ENCODE measurements at places on chromosomes 16 and 17. TPM values are rescaled to one million over a fixed set of nuclear protein-coding genes. Genes with fewer than 3 reads are reported as not detected.

DNA sequence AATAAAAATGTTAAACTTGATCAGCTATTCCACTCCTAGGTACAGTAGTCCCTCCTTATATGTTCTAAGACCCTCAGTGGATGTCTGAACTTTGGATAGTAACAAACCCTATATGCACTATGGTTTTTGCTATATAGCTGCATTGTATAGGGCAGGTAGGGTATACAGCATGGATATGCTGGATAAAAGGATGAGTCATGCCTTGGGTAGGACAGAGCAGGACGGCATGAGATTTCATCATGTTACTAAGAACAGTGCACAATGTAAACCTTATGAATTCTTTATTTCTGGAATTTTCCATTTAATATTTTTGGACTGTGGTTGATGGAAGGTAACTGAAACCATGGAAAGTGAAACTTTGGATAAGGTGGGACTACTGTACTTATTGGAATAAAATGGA, 235.1 kb downstream of the CEP112 start:
- no peaks in the 10 kb centered on the region for H3K4me1 ChIP-seq
- no peaks in the 10 kb centered on the region for H3K36me3 ChIP-seq
- H3K27ac ChIP-seq, result no peak overlapping the region

DNA sequence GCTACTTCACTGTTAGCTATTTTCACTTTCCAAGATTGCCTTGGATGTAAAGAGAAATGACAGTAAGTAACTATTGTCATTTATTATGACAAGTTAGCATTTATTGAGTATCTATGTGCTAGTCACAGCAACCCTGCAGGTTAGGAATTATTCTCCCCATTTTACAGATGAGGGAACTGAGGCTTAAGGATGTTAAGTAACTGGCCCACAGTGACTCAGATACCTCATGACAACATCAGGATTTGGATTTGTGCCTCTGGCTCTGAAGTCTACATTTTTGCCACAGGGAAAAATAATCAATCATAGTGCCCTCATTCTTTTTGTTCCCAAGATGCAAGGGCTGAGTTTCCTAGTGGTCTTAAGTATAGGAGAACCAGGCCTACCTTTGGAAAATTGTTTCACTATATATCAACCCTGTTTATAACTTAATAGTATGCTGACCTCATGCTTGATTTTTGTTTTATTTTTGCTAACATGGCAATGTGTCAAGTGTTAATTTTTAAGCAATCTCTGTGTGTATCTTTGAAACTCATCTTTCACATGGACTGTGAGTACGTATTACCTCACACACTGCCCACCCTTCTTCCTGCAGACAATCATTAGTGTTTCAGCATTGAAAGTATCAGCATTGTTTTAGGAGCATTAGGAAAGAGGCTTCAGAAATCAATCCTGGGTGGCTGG, 105.0 kb downstream of the TANGO6 start:
- H3K4me1 ChIP-seq, result no peaks in the 10 kb centered on the region
- H3K27me3 ChIP-seq, result no peaks in the 10 kb centered on the region
- no peak overlapping the region for H3K27ac ChIP-seq
- H3K36me3 ChIP-seq, result peaks cover 28% of the 10 kb centered on the region

DNA sequence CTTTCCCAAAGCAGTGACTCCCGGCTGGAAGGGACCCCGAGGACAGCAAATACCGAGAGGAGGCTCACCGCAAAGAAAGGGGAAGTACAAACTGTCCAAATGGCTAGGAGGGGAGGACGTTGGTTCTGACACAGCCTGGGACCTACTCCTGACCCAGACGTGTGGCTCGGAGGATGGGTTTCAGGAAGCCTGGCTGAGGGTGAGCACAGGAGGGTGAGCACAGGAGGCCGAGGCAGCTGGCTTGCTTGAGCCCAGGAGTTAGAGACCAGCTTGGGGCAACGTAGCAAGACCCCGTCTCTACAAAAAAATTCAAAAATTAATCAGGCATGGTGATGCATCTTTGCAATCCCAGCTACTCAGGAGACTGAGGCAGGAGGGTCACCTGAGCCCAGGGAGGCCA, 83.2 kb downstream of the C16orf78 start:
- no peak overlapping the region for H3K27ac ChIP-seq
- DNase-seq, result no peak
- no peaks in the 10 kb centered on the region for H3K27me3 ChIP-seq
- H3K36me3 ChIP-seq, result no peaks in the 10 kb centered on the region
- H3K4me3 ChIP-seq, result no peak overlapping the region
- H3K4me1 ChIP-seq, result peaks cover 8% of the 10 kb centered on the region

GRCh38 chr16:50002190-50002589, 22.8 kb upstream of the CNEP1R1 start:
- peaks cover 1% of the 10 kb centered on the region for H3K4me1 ChIP-seq
- H3K27ac ChIP-seq, result no peak overlapping the region
- H3K36me3 ChIP-seq, result peaks cover 1% of the 10 kb centered on the region
- peaks cover 19% of the 10 kb centered on the region for H3K27me3 ChIP-seq
- no peak overlapping the region for H3K4me3 ChIP-seq

DNA sequence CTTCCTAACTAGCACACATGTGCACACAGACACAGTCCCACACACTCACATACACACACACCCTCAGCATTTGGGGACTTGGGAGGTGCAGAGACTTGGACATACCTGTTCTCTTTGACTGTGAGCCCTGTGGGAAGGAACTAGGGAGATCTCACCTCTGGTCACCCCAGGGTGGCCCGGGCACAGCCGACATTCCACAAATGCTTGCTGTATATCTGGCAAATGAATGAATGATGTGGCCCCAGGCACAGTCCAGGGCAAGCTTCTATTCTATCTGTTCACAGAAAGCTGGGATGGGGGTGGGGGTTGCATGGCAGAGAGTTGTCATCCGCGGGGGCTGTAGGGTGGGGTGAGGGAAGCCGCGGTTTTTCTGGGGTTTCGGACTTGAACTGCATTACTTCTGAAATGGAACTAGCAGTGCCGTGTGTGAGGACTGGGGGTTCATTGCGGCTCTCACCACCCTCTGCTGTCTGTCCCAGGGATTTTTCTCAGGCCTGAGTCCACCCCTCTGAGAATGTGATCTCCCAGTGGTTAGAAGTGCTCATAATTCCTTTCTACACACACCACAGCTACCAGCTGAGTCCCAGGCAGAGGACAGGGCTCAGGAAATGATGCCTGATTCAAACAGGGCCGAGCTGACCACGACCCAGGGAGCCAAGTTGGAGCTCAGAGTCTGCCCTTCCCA, 3.3 kb upstream of the RIPOR1 start:
- no peak overlapping the region for H3K27ac ChIP-seq
- H3K27me3 ChIP-seq, result peaks cover 40% of the 10 kb centered on the region
- no peak for DNase-seq

GRCh38 chr16:53999841-54000240, 286.7 kb downstream of the IRX3 start:
- no peak for DNase-seq
- no peaks in the 10 kb centered on the region for H3K36me3 ChIP-seq
- no peak overlapping the region for H3K27ac ChIP-seq
- no peaks in the 10 kb centered on the region for H3K4me1 ChIP-seq

- H3K4me1 ChIP-seq, result peaks cover 8% of the 10 kb centered on the region
- H3K4me3 ChIP-seq, result no peak overlapping the region
These were observed 297.5 kb upstream of the FOXF1 start for GRCh38 chr16:86212706-86213436.

- no peaks in the 10 kb centered on the region for H3K36me3 ChIP-seq
- DNase-seq, result no peak
These were observed 51.5 kb downstream of the GPRC5B start for GRCh38 chr16:19833176-19833575.

- H3K4me3 ChIP-seq, result no peak overlapping the region
- no peaks in the 10 kb centered on the region for H3K36me3 ChIP-seq
- H3K4me1 ChIP-seq, result no peaks in the 10 kb centered on the region
- no peak for DNase-seq
- H3K27ac ChIP-seq, result peak overlapping the region; percentile 9
- no peaks in the 10 kb centered on the region for H3K27me3 ChIP-seq
These were observed 32.0 kb downstream of the LRRC75A start for GRCh38 chr17:16459855-16460550.

DNA sequence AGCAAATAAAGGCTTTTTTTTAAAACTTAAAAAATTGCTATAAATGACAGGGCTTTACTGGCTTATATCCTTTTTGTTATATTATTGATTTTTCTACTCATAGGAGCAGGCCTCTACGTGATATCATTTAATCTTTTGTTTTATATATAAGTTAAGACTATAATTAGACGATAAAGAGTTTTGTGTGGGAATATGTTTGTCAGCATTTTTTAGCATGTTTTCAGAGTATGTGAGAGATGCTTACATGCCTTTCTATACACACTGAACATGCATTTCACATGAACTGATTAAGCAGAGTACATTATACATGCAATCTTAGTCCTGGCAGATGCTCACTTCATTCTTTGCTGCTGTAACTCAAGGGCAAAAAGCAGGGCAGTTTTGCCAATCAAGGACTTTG, 7.7 kb upstream of the KRT222 start:
- H3K4me3 ChIP-seq, result no peak overlapping the region
- DNase-seq, result no peak
- H3K27ac ChIP-seq, result no peak overlapping the region
- H3K27me3 ChIP-seq, result peaks cover 52% of the 10 kb centered on the region
- no peaks in the 10 kb centered on the region for H3K4me1 ChIP-seq

- peak overlapping the region; percentile 93 for H3K4me3 ChIP-seq
- peaks cover 25% of the 10 kb centered on the region for H3K4me1 ChIP-seq
- DNase-seq, result peak; percentile 26
- H3K27ac ChIP-seq, result peak overlapping the region; percentile 91
- peaks cover 21% of the 10 kb centered on the region for H3K36me3 ChIP-seq
These were observed 652 bp downstream of the VPS35L start for GRCh38 chr16:19555938-19556771.

- peaks cover 38% of the 10 kb centered on the region for H3K36me3 ChIP-seq
- peak overlapping the region; percentile 61 for H3K4me3 ChIP-seq
- peaks cover 62% of the 10 kb centered on the region for H3K4me1 ChIP-seq
- peak; percentile 89 for DNase-seq
- no peaks in the 10 kb centered on the region for H3K27me3 ChIP-seq
These were observed 29.4 kb downstream of the HMOX2 start for GRCh38 chr16:4505356-4506147.

GRCh38 chr17:28545787-28546415, 6.5 kb downstream of the UNC119 start:
- peaks cover 33% of the 10 kb centered on the region for H3K4me1 ChIP-seq
- H3K4me3 ChIP-seq, result no peak overlapping the region
- peak overlapping the region; percentile 2 for H3K27ac ChIP-seq
- DNase-seq, result no peak

GRCh38 chr17:44522883-44523671, 19.9 kb upstream of the GPATCH8 start:
- no peaks in the 10 kb centered on the region for H3K27me3 ChIP-seq
- H3K36me3 ChIP-seq, result no peaks in the 10 kb centered on the region
- H3K27ac ChIP-seq, result no peak overlapping the region

DNA sequence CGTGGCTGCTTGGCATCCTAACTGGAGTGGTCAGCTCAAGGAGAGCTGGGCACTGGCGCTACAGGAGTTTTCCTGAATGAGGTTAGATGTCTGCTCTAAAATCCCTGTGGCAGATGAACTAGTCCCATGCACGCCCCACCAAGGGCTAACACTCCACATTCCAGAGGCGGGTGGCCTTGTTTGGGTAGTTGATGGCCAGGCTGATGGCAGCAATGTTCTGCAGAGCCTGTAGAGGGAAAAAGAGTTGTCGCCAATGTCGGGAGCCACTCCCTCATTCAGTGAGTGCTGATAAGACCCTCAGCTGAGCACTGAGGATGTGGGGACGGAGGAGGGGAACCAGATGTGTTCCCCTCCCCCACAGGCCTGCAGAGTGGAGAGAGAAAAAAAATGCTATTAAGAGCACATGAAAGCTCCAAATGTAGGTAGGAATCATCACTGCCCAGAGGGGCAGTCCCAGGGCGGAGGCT, 42.5 kb upstream of the ATP2A3 start:
- peaks cover 23% of the 10 kb centered on the region for H3K36me3 ChIP-seq
- H3K27ac ChIP-seq, result peak overlapping the region; percentile 63
- no peak for DNase-seq
- H3K4me3 ChIP-seq, result no peak overlapping the region
- peaks cover 5% of the 10 kb centered on the region for H3K4me1 ChIP-seq

DNA sequence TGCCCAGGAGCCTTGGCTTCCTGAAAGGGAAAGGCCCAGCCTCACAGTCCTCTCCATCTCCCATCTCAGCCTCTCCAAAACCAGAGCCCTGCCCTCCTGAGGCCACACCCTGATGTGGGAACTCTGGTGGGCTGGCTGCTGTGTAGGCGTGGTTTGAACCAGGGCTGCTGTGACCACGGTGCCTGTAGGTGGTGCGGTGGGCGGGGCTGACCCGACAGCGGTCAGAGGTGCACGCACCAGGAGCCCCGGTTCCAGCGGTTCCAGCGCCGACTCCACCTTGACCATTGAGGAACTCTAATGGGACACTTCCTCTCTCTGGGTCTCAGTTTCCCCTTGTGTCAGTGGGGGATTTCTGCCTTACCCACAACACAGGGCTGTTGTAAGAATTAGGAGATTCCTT, 2.4 kb downstream of the RAP1GAP2 start:
- H3K4me3 ChIP-seq, result peak overlapping the region; percentile 15
- peaks cover 50% of the 10 kb centered on the region for H3K36me3 ChIP-seq
- H3K4me1 ChIP-seq, result peaks cover 62% of the 10 kb centered on the region
- peaks cover 12% of the 10 kb centered on the region for H3K27me3 ChIP-seq
- H3K27ac ChIP-seq, result no peak overlapping the region
- no peak for DNase-seq

- no peak overlapping the region for H3K4me3 ChIP-seq
- H3K36me3 ChIP-seq, result no peaks in the 10 kb centered on the region
- H3K27me3 ChIP-seq, result peaks cover 17% of the 10 kb centered on the region
- no peak overlapping the region for H3K27ac ChIP-seq
These were observed 56.4 kb upstream of the NLRP1 start for GRCh38 chr17:5640726-5641125.

GRCh38 chr16:11844499-11844898, 6.8 kb downstream of the RSL1D1 start:
- no peak overlapping the region for H3K4me3 ChIP-seq
- no peak overlapping the region for H3K27ac ChIP-seq
- DNase-seq, result no peak

- H3K27me3 ChIP-seq, result peaks cover 13% of the 10 kb centered on the region
- H3K4me1 ChIP-seq, result peaks cover 36% of the 10 kb centered on the region
- DNase-seq, result no peak
- no peak overlapping the region for H3K4me3 ChIP-seq
- H3K27ac ChIP-seq, result no peak overlapping the region
These were observed 12.7 kb upstream of the HERPUD1 start for GRCh38 chr16:56919099-56919800.

GRCh38 chr17:38667787-38668122, 7.0 kb downstream of the EPOP start:
- no peak overlapping the region for H3K4me3 ChIP-seq
- H3K27ac ChIP-seq, result no peak overlapping the region
- DNase-seq, result no peak
- peaks cover 56% of the 10 kb centered on the region for H3K27me3 ChIP-seq
- no peaks in the 10 kb centered on the region for H3K36me3 ChIP-seq

MTMR4 gene
- 48.9 TPM for total RNA-seq

SEPTIN12 gene
- not detected for total RNA-seq

UTS2R gene
- not detected for total RNA-seq

KRTAP4-4 gene
- total RNA-seq, result not detected

CETP gene
- not detected for total RNA-seq

ADORA2B gene
- total RNA-seq, result 0.29 TPM

HS3ST3B1 gene
- total RNA-seq, result 11.9 TPM

ATP1B2 gene
- total RNA-seq, result 0.08 TPM

NPIPA2 gene
- total RNA-seq, result 3.2 TPM
